ENCODE measurements at places on chromosomes 11 and 22.

DNA sequence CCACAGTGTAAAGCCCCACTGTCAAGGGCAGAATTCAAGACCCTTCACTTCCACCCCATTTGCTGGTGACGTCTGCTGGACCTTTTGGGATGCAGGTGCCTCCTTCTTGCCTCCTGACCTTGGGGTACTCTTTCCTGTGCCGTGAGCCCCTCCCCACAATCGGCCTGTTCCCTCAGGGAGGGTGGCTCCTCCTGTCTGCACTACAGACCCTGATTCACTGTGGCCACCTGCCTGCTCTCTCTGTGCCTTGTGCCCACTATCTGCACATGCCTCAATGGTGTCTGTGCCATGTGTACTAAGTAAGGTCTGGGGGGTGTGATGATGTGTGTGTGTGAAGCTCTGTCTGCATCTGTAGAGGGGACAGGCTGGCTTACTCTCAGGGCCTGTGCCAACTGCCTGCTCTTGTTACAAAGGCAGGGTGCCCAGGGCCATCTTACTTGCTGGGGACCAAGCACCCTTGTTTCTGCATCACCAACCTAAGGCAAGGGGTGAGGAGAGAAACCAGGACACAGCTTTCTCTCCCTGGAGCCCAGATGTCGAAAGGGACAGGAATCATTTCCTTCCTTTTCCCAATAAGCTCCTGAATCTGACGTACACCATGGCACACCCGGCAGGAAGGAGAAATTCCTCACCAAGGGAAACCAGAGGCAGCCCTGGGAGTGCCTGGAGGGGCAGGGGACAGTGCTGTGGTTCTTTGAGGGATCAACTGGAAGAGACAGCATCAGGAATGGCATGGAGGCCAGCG is 3.7 kb downstream of the PPM1F start:
- DNase-seq, result no peak

DNA sequence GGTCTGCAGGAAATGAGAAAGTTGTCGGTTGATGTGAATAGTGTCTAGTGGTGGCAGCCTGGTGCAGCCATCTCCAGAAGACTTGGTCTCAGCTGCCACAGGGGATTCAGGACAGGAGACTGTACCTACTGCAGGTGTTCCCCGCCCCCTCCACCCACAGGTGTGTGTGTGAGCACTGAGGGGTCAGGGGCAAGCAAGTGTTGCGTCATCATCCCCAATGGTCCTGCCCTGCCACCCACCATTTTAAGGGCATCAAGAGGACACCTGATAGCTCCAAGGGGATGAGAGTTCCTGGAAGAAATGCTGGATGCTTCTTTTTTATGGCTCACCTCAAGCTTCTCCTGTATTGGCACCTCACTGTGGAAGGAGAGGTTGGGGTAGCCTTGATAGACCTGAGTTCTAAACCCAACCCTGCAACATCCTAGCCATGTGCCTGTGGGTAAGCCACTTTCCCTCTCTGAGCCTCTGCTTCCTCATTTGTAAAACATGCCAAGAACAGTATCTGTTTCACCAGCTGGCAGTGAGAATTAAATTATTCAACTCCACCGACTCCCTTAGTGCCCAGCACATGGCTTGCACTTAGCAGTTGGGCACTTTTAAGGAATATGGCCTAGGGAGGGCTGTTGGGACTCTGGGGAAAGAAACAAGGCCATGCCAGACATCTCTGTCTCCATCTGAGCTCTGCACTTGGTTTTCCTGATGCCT is 6.1 kb downstream of the C11orf91 start:
- DNase-seq, result no peak

DNA sequence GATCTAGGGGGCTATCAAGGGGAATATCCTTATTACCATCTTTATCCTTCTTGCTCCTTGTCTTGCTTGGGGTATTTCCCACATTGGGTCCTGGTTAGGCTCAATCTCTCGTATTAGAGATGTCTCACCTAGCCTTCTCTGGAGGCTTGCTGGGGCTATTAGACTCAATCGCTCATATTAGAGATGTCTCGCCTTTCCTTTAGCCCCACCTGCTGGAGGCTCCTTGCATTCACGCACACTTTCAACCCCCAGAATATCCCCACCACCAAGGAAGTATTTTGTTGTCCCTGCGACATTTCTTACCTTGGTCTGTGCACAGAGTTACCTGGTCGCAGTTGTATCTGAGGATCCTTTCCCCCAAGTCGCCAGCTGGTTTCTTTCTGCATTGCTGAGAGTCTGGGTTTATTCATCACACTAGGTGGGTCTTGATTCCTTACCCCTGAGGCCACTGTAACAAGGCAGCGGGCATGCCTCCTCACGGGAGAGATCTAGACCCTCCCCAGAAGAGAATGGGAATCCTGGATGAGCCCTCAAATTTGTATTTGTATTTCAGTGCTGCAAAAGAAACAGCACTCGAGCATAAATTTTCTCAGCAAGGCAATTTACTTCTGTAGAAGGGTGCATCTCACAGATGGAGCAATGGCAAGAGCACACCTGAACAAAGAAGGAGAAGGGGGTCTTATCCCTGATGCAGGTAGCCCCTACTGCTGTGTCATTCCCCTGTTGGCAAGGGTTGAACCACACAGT is 15.9 kb upstream of the HYLS1 start:
- DNase-seq, result no peak

GRCh38 chr22:33438273-33438672 is 380.1 kb upstream of the SYN3 start:
- DNase-seq, result no peak

DNA sequence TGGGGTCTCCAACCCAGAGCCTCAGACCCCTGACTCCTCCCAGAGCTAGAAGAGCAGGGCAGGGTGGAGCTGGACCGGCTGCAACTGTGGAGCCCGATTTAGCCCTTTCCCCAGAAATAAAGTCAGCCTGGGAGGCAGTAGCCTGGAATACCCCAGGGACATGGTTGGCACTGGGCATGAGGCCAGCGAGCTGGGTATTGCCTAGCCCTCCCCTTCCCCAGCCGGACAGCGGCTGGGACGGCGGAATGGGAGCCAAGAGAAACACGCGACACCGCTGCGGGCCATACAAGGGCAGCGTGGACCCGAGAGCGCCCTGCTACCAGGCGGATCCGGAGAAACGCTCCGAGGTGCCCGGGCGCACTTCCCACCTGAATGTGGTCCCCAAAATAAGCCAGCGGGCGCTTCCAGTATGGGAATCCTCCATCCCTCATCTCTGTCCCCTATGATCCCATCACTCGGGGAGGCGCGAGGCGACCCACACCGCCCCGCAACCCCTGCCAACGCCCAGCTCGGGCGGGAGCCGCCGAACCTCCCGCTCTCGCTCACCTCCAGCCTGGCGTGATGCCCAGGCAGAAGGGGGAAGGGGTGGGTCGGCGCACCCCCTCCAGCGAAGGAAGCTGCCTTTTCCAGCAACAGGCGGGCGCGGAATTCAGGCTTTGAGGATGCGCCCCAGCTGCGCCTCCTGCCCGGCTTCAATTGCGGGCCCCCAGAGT is 758 bp downstream of the MCAM start:
- no peak for DNase-seq

DNA sequence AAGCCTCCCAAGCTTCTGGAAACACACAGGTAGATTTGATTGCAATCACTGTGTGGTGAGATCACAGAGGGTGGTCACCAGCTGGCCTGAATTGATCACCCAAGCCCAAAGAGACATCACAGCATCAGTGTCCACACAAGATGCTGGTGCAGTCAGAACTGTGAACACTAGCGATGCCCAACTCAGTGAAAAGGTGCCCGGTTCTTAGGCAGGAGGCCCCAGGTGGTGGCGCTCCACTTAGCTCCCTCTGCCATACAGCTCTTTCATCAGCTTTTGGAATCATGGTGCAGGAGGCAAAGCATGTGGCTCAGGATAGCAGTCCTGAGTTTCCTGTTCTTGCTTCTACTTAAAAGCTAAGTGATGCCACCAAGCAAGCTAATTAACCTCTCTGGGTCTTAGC is 11.1 kb downstream of the DGCR2 start:
- DNase-seq, result no peak

GRCh38 chr11:130315354-130315970 is 745 bp upstream of the ZBTB44 start:
- DNase-seq, result peak; percentile 75

GRCh38 chr11:21048626-21049025 is 379.2 kb downstream of the NELL1 start:
- DNase-seq, result no peak

GRCh38 chr22:35524966-35525686 is 15.5 kb upstream of the RASD2 start:
- no peak for DNase-seq

- DNase-seq, result no peak
Measured at GRCh38 chr11:57240757-57241156, 3.7 kb upstream of the APLNR start.

DNA sequence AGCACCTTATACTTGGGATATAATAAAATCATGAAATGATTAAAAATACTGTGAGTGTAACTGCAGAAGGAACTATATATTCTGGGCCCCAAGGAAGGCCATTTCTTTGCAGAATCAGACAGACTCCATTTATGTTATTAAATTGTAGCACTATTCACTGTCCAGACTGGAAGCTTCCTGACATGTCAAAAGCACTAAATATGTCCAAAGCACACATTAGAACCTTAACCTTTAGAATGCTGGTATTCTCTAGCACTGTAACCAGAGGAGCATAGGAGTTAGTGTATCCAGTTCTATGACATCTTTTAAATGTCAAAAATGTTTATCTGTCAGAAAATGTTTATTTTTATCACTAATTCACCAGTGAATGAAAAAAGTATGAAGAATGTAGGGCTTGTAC is 246.9 kb downstream of the CADM1 start:
- no peak for DNase-seq

DNA sequence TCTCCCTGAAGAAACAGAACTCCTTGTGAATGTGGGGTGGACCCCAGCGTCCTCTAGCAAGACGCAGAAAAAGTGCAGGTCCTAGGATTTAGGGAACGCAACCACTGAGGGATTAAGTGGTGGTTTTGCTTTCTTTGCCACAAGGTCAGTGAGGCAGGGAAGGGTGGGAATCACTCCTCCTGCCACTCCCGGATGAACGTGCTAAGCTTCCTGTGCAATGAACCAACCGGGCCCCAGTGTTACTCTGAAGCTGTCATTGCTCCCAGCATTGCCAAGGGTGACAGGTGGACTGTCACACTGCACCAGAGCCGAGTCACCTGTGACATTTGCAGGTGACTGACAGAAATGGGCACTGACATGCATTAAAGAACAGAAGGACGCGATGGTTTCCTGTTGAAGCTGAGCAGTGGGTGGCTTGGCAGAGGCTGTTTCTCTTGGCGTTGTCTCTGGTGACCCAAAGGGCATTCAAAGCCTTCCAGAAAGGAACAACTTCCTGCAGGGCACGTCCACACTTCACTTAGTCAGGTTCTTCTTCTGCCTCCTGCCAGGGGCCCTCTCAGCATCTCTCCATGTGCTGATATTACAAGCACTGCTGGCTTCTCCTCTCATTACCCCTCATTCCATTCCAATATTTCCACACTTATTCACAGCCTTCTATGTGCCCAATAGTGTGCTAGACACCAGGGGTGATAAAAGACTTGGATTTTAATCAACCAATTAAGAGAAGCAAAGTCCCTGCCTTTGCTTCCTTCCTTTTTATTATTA is 9.7 kb downstream of the KIRREL3 start:
- no peak for DNase-seq

DNA sequence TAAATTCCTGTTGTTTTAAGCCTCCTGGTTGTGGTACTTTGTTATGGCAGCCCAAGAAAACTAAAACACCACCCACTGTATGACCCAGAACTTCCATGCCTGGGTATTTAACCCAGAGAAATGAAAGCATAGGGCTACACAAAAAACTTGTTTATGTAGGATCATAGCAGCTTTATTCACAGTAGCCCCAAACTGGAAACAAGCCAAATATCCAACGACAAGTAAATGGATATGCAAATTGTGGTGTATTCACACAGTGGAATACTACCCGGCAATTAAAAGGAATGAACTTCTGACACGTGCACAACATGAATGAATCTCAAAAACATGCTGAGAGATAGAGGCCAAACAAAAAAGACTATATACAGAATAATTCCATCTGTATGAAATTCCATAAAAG is 62.2 kb upstream of the NAV2 start:
- no peak for DNase-seq

DNA sequence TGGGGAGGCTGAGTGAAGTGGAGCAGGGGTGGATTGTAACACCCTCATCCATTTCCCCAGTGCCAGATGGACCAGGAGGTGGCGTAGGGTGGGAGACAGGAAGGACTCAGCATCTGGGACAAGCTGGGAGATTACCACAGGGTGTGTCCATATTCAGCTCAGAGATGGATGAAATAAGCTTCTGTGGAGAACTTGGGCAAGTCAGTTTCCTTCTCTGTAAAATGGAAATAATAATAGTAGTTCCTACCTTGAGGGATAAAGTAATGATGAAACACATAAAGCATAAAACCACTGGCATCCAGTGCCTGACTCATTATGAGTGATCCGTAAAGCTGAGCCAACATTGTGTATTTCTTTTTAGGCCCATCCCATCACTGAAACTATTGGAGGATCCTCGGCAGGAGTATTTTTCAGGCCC is 607 bp upstream of the ROBO4 start:
- no peak for DNase-seq

GRCh38 chr11:74459584-74459983 is 7.8 kb downstream of the KCNE3 start:
- DNase-seq, result no peak

- peak; percentile 25 for DNase-seq
Measured at GRCh38 chr11:124329787-124330478, 9.9 kb upstream of the OR8D2 start.

DNA sequence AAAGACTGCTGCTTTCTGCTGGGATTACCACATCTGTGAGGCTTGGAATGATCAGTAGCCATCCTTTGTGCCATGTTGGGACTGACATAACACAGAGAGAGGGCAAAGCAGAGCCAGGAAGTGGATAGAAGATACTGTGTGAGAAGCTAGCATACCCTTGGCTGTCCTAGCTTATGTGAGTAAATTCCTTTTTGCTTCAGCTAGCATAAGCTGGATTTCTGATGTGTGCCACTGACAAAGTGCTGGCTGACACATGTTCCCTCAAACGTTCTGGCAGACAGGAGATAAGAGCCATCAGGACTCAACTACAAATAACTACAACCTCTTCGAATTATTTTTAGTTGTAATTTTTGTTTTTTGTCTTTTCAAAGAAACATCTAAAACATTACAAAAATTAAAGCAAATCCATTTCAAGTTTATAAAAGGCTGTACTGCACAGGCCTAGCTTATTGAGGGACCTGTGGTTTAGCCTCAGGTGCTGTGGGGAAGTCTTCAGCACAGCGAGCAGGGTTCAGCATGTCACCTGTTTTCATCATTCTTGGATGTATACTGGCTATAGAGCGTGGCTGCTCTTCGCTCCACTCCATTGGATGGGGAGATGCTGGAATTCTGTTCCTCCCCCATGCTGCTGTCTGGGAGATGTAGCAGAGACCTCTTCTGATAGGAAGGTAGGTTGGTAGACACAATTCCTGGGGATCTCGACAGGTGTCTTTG is 120.9 kb downstream of the SWAP70 start:
- DNase-seq, result no peak

DNA sequence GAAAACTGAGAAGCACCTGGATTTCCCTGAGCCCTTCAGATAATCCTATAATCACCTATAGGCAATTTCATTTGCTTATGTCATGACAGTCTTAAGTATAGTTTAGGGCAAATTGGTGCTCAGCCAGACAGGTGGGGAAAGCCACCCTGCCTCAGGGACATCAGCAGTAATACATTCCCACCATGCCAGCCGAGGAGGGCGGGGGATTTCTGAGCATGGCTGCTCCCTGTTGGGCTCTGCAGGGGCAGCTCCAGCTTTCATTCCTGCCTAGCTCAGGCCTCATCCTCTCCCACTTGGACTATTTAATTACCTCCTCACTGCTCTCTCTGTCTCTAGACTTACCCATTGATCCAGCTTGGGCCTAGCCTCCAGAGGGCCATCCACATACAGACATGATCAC is 9.0 kb upstream of the DRD2 start:
- no peak for DNase-seq

GRCh38 chr11:19980957-19981669 is 179.2 kb downstream of the DBX1 start:
- DNase-seq, result no peak
